Fibroblast of skin of scalp (primary cell): ENCODE measurements at places on chromosomes 7 and 10.

- DNase-seq: no peak
Observed at GRCh38 chr10:125442856-125443540, 240.0 kb downstream of the TEX36 start.

GRCh38 chr7:74138945-74139843 lies 35.0 kb upstream of the EIF4H start:
- no peak for DNase-seq

- DNase-seq: peak; percentile 11
Observed at GRCh38 chr7:36784991-36785940, 61.0 kb upstream of the AOAH start.

DNA sequence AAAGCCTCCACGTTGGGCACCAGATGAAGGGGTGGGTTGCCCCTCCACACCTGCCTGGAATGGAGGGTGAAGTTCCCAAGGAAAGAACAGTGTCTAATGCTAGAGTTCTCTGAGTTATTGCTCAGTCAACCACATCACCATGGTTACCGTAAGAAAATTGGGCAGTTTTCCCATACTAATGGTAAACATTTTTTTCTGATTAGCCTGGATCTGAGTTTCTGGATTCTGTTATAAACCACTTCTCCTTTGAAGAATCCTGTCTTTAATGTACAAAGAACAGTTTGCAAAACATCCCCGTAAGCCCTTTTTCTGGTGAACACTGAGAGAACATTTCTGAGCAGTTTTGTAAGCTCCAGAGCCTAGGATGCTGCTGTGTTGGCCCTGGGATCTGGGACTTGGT lies 45.5 kb downstream of the ABCC2 start:
- peak; percentile 55 for DNase-seq

GRCh38 chr7:96800824-96801223 lies 91.2 kb upstream of the SEM1 start:
- no peak for DNase-seq

GRCh38 chr10:88114368-88114767 lies 250.9 kb downstream of the PTEN start:
- DNase-seq: peak; percentile 38

GRCh38 chr7:2982401-2982800 lies 61.3 kb downstream of the CARD11 start:
- no peak for DNase-seq

DNA sequence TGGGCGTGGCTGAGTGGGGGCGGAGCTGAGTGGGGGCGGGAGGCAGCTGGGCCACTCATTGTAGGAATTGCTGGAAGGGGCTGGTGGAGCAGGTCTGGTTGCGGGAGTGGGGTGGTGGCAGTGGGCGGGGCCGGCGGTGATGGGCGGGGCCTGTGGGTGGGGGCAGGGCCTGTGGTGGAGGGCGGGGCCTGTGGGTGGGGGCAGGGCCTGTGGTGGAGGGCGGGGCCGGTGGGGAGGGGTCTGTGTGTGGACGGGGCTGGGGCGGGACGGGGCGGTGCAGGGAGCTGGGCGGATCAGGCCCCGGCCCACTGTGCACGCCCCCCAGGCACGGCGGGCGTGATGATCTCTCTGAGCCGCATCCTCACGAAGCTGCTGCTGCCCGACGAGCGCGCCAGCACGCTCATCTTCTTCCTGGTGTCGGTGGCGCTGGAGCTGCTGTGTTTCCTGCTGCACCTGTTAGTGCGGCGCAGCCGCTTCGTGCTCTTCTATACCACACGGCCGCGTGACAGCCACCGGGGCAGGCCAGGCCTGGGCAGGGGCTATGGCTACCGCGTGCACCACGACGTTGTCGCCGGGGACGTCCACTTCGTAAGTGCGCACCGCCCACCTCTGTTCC lies 14.0 kb downstream of the SLC29A4 start:
- DNase-seq: no peak

DNA sequence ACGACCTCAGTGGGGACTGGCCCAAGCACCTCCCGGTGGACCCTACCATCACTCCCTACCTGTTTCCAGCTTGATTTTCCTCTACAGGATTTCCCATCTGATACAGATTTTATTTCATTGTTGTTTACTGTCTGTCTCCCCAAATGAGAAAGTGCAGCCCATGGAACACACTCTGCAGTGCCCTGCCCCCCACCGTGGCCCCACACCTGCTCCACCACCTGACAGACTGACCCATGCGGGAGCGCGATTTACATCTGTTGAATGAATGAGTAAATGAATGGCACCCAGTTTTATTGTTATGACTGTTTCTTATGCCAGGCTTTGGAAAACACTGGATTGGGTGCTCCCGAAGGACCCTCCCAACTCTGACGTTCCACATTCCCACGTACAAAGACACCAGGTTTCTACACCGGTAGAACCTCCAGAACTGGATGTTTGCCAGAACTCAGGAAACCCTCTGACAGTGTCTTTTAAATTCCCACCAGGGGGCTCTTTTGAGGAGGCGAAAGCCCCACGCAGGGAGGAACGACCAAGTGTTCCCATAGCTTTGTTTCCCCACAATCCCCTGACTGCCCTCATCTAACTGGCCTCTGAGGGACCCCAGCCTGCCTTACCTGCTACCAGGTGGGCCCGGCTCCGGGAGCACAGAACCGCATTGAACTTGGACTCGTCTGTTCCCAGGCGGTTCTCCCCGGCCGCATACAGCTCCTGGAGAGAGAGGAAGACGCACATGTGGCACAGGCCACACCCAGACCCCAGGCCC lies 29.0 kb downstream of the PLAC9 start:
- peak; percentile 43 for DNase-seq

GRCh38 chr10:74828946-74829345 lies 2.5 kb downstream of the KAT6B start:
- DNase-seq: no peak

- DNase-seq: no peak
Observed at GRCh38 chr7:68805159-68805558, 793.1 kb upstream of the AUTS2 start.

- DNase-seq: no peak
Observed at GRCh38 chr7:86667732-86668131, 24.0 kb downstream of the GRM3 start.

GRCh38 chr7:105319578-105319977 lies 69.1 kb downstream of the SRPK2 start:
- no peak for DNase-seq

- peak; percentile 86 for DNase-seq
Observed at GRCh38 chr7:102220960-102221800, 65.5 kb upstream of the SH2B2 start.

GRCh38 chr7:121456785-121457359 lies 60.8 kb upstream of the FAM3C start:
- DNase-seq: no peak

DNA sequence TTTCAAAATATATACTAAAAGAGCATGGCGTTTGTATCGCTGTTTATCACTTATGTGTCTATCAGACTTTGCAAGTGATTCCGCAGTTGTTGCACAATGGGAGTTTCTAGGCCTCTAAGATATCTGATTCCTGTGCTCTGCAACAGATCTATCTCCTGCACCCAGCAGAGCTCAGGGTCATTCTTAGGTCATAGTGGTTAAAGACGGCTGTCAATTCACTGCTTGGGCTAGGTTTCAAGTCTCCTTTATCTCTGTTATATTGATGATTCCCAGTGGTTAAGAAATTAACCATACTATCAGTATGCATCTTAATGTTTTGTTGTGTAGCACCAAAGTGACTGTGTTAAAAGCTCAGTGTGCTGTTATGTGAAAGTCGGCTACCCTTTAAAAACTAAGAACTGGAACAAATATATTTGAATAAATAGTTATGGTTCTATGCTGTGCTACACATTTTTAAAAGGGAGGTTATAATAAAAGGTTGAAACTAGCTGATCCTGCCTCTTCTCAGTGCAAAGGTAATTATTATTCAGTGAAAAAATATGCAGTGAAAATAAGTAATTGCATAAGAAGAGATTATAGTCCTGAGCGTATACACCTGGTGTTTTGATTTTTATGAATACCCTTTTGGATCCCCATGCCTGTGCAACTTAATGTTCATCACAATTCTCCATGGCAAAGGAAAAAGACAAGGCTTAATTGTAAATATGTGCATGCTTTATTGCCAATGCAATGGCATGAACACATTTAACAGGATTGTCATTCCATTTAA lies 24.0 kb downstream of the HOXA1 start:
- no peak for DNase-seq

- DNase-seq: no peak
Observed at GRCh38 chr10:14552015-14552414, 221.3 kb upstream of the FRMD4A start.

GRCh38 chr7:7765422-7765821 lies 47.0 kb upstream of the RPA3 start:
- no peak for DNase-seq

- no peak for DNase-seq
Observed at GRCh38 chr10:49061667-49062066, 53.7 kb downstream of the VSTM4 start.

GRCh38 chr10:102801496-102801895 lies 35.7 kb downstream of the CYP17A1 start:
- DNase-seq: peak; percentile 60

DNA sequence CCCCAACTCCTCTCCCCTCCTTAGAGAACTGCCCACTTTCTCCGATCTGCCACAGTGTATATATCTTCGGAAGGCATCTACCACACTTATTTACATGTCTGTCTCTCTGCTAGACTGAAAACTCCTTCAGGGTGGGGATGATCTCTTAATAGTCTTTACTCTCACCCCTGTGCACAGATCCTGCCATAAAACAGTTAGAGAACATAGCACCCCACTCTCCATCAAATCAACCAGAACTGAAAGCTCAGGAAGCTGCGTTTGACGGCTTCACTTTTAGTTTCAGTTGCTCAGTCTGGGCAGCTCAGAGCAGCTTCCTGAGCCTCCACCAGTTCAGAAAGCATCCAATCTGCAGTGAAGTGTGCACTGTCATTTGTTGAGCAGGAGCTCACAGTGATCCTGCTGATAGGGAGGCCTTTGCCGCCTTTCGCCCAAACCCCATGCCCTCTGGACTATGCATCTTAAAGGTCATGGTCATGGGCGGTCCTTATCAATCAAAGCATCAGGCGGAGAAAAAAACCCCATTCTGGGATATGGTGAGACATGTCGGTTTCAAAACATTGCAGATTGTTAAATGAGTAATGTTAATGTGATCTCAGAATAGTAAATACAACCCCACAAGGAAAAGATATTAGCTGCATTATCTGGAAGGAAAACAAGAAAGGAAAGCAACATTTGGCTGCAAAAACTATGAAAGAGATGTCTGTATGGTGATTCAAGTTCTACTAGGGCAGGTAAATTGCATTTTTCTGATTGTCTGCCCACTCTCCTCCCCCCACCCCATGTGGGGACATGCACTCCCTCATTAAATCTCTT lies 167.1 kb upstream of the ADO start:
- no peak for DNase-seq

DNA sequence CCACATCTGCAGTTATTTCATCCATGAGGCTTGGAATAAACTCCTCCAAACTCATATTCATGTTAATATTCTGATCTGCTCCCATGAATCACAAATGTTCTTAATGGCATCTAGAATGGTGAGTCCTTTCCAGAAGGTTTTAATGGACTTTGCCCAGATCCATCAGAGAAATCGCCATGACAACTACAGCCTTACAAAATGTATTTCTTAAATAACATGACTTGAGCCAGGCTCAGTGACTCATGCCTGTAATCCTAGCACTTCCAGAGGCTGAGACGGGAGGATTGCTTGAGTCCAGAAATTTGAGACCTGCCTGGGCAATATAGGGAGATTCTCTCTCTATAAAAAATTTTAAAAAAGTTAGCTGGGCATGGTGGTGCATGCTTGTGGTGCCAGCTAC lies 102.1 kb upstream of the TMEM168 start:
- peak; percentile 57 for DNase-seq

- DNase-seq: no peak
Observed at GRCh38 chr10:132612571-132613504, 75.3 kb downstream of the INPP5A start.

- DNase-seq: no peak
Observed at GRCh38 chr10:118358327-118358726, 16.2 kb upstream of the FAM204A start.

GRCh38 chr7:157893535-157894044 lies 556.8 kb downstream of the DNAJB6 start:
- DNase-seq: no peak

DNA sequence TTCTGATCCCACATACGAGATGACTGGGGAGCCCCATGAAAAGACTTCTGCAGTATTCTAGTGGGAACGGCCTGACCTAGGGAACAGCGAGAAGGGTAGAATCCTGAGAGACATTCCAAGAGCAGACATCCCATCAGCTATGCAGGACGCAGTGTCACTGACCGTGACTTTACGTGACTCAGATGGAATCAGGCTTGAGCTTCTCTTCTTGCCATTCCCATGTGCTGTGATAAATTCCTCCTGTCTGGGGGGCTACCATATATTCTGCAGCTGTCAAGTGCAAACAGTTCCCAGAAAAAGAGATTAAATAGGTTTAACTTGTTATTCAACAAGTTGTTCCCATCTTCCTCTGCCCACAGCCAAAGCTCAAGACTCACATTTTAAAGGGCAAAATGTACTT lies 73.1 kb upstream of the PDE1C start:
- peak; percentile 57 for DNase-seq

DNA sequence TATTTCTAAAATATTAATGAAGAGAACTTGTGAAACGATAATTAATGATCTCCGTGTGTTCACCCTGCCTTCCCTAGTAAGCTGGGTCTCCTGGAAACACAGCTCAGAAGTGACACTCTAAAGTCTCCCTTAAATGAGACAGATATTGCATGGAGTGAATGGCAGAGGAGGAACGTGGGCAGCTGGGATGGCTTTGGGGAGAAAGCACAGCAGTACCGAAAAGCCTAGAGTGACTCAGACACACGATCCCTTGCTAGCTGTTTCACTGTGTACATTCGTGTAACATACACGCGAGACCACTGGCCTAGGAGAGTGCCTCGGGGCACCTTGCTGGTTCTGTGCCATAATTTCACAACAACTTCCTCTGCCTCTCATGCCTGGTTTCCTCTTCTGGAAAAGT lies 199.9 kb upstream of the TCERG1L start:
- no peak for DNase-seq

- DNase-seq: no peak
Observed at GRCh38 chr10:132820056-132820455, 34.1 kb upstream of the NKX6-2 start.

DNA sequence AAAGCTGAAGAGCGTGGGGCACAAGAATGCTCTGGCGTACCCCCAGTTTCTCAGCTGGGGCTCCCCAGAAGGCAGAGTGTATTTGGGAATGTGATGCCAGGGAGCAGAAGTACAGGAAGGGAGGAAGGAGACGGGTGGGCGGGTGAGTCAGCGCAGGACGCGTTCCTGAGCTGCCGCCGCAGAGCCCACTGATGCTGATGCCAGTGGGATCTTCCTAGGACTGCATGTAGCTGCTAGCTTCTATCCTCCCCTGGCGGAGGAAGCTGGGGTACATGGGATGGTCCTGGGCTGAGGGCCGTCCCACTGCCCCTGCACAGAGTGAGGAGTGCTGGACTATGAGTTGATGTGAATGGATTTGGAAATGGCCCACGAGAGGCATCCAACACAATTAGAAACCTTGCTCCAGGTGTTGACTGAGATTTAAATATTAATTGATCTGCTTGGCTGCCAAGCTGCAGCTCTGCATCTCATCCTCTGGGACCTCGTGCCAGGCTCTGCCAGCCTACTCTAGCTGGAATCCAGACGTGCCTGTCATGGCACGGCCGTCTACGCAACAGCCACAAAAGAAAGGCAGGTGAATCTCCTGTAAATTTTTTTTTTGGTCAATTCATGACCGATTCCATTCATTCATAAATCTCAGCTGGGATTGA lies 66.2 kb upstream of the RHEB start:
- no peak for DNase-seq
